Stimulated activated CD8-positive, alpha-beta memory T cell treated with anti-CD3 and anti-CD28 coated beads, Interleukin-2, amount 100 ng/mL, for 1 hour (primary cell): ENCODE measurements at places on chromosomes 13 and 19.

DNA sequence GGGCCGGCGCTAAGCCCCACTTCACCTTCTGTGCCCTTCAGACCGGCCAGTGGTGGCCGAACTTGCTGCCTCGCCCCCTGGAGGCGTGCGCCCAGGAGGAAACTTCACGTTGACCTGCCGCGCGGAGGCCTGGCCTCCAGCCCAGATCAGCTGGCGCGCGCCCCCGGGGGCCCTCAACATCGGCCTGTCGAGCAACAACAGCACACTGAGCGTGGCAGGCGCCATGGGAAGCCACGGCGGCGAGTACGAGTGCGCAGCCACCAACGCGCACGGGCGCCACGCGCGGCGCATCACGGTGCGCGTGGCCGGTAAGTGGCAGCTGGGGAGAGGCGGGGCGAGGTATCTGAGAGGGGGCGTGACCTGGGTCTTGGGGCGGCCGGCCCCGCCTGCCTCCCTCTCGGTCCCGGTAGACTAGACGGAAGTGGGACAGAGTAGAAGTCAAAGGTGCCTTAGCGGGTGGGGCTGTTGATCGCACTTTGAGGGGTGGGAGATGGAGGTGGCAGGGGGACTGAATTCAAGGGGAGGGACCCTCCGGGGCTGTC, 5.6 kb downstream of the ICAM5 start:
- DNase-seq, result no peak

GRCh38 chr13:83879431-83880171, 2.7 kb downstream of the SLITRK1 start:
- no peak for DNase-seq

DNA sequence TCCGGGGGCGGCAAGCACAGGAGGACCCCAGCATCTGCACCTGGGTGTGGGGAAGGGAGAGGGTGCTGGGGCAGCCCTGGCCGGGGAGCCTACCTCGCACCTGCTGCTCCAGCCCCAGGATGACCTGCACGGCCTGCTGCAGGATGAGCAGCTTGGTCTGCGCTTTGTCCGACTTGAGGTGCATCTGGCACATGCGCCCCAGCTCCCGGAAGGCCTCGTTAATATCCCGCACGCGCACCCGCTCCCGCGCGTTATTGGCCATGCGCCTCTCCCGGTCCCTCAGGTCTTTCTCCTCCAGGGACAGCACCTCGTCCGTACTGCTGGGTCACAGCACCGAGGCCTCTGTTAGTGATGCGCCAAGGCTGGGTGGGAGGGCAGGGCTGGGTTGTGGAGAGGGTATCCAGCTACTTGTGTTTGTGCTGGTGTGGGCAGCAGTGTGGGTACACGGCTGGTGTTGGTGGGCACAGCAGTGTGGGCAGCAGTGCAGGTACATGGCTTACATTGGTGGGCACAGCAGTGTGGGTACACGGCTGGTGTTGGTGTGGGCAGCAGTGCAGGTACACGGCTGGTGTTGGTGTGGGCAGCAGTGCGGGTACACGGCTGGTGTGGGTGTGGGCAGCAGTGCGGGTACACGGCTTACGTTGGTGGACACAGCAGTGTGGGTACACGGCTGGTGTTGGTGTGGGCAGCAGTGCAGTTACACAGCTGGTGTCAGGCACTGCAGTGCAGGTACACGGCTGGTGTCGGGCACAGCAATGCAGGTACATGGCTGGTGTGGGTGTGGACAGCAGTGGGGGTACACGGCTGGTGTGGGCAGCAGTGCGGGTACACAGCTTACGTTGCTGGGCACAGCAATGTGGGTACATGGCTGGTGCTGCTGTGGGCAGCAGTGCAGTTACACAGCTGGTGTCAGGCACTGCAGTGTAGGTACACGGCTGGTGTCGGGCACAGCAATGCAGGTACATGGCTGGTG, 7.1 kb upstream of the UQCR11 start:
- DNase-seq, result no peak

- peak; percentile 0 for DNase-seq
Measured at GRCh38 chr19:36528921-36529518, 949 bp upstream of the ZNF260 start.

- peak; percentile 57 for DNase-seq
Measured at GRCh38 chr19:4768934-4769777, 22.4 kb upstream of the FEM1A start.

DNA sequence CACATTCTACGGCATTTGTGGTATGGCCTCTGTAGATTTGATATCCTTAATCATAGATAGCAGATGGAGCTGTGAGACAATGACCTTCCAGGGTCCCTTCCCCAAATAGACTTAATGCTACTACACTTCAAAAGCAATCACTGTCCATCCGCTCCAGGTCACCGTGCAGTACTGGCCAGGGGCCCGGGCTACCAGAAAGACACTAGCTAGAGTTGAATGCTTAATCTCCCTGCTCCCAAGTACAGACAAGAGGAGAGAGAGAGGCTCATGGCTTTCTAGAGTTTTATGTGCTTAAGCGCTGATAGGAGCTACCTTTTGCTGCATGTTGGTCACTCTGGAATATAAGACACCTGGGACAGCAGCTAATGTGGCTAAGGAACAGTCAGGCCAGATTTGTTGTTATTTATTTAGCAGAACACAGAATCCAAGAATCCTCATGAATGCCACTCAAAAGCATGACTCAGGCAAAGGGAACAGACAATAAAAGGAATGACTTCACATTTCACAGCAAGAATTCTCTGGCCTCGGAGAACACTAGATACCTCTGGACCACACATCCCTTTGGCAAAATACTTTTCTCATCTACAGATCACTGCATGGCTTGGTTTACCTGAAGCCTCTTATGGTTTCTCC, 165.0 kb downstream of the LACC1 start:
- no peak for DNase-seq

DNA sequence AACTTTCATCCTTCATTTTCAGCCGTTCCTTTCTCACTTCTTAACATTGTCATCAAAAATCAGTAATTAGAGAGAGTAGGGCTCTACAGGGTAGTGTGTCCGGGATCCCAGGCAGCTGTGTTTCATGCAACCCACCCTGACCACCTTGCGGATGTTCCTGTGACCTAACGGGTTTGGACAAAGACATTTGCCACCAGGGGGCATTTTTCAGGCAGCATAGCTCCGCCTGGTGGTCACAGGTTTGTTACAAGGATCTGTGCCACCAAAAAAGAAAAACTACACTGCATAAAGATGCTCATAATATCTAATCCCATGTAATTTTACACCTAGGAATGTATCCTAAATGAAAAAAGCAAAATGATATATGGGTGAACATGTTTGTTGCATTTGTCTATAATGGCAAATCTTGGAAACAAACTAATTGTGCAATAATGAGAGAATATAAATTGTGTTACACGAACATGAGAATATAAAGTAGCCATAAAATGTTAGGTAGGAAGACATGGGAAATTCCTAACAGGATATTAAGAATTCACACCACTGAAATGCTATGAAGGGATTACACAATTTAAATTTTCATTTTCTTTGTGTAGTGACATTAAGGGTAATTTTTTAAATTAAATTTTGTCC, 123.0 kb downstream of the SLC7A1 start:
- DNase-seq, result no peak
